Activated CD8-positive, alpha-beta memory T cell treated with anti-CD3 and anti-CD28 coated beads, Interleukin-2, amount 50 U/mL, for 4 hours (primary cell): ENCODE measurements at places on chromosomes 4 and X.
A peak's percentile ranks its signal among the peaks of the same experiment; 100 is the strongest.

GRCh38 chr4:17665346-17665745, 50.9 kb downstream of the MED28 start:
- no peak for DNase-seq

DNA sequence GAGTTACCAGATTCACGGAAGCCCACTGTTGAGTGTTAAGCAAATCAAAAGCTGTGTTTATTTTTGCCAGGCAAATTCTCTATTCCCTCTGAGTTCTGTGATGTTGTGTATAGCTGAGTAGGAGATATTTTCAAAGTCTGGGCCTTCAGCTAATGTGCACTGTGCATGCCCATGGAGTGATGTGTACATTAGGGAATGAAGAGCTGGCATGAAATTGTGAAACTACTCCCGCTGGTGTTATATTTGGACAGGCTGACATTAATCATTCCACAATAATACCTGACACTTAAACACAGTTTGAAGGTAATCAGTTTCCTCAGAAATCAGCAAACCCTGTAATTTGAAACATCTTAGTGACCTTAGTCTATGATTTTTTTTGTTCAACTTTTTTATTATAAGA, 88.1 kb upstream of the MBNL3 start:
- no peak for DNase-seq

GRCh38 chr4:57850141-57850540, 740.0 kb upstream of the IGFBP7 start:
- DNase-seq: no peak

DNA sequence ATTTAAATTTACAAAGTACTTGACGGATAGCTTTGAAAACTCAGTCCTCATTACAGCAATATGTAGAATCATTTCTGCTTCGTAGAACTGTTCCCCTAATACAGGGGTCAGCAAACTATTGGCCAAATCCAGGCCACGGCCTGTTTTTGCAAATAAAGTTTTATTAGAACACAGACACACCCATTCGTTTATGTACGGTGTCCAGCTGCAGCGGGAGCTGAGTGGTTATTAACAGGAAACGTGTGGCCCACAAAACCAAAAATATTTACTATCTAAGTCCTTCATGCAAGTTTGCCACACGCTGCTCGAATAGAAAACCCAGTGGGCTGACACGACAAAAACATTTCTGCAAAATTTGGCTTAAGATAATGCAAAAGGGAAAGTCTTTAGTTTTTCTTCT, 146.5 kb downstream of the AFAP1 start:
- DNase-seq: no peak

DNA sequence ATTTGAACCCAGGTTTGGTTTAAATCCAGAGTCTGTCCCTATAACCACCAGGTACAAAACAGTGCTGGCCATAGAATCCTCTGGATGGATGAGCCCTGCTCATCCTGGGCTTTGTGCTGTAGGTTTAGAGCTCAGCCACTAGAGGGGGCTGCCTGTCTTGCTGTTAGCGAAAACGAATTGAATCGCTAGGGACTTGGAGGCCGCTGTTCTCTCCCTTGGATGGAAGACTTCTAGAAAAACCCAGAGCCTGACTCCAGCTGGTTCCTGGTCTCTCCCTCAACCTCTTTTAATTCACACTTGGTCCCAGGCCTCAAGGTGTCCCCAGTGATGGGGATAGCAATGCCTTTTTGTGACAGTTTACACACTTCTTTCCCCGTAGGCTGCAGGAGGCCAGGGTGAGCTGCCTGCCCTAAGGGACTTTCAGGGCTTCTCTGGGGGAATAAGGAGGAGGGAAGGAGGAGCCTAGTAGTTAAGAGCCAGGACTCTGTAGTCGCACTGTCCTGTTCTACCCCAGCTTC, 8.7 kb downstream of the RIPPLY1 start:
- DNase-seq: peak; percentile 40
